ENCODE measurements at places on chromosomes 1 and 21.

DNA sequence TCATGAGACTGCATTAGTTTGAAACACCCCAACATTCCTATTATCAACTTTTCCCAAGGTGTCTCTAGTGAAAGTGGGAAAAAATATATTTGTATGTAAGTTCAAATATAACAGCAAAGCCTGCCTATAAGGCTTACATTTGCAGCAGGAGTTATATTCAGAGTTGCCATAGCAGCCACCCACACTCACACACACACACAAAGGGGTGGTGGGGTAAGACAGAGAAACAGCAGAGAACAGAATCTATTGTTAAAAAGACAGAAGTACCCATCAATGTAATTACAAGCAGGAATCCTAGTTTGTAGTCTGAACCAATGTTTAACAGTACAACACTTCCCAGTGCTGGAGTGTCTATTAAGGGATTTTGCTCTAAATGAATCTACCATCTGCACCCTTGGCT, 55.0 kb downstream of the PLPPR5 start:
- no peak for DNase-seq

- DNase-seq = no peak
These were observed 22.0 kb downstream of the SELL start for GRCh38 chr1:169689395-169689794.

GRCh38 chr1:61459345-61459744, 265.6 kb downstream of the TM2D1 start:
- DNase-seq = no peak

DNA sequence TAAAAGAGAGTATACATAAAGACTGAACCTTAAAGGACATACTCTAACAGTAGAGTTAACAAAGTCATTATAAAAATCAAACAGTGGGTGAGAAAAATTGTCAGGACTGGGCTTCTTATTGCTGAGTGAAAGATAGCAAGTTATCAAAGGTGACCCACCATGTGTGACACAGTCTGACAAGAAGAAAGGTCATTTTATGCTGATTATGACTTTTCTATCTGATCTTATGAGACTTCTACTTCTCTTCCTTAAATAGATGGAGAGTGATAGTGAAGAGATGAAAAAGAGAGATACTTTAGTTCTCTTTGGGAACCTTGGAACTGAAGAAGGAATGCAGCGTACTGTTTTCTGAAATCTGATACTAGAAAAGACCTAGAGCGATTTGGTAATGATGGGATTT, 2157.1 kb downstream of the NCAM2 start:
- no peak for DNase-seq

- DNase-seq = no peak
These were observed 39.9 kb upstream of the NFASC start for GRCh38 chr1:204830747-204831146.

DNA sequence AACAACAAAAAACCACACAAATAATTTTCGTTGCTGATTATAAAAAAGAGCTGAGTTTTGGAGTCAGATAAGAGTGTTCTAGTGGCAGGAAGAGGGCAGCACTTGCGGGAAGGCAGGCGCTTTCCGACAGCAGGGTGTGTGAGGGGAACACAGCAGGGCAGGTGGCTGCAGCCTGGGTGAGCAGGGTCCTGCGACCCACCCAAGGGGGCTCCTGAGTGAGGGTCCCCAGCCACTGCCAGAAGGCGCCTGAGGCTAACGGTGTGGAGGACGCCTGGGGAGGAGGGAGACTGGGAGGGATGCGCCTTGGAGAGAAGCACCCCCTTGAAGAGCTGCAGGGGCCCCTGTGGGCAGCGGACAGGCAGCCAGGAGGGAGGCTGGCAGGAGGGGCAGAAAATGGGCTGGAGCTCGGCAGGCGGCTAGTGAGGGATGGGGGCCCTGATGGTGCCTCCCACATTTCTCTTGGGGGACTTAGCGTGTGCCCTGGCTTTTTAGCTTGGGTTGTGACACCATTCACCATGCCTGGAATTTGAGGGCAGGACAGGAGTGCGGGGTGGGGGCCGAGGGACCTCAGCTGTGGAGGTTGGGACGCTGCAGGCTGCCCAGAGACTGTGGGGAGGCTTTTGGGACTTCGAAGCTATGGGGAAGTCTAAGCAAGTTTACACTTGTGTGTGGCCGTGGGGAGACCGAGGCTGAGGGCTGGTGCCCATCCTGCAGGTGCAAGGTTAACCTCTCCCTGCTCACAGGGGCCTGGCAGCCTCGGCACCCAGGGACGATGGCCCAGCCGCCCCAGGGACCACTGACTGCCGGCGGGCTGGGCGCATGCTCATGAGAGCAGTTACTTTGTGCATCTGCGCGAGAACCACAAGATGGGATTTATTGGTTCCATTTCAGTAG, 111.4 kb downstream of the SIK1 start:
- no peak for DNase-seq

GRCh38 chr21:32861866-32862265, 90.3 kb upstream of the PAXBP1 start:
- no peak for DNase-seq

DNA sequence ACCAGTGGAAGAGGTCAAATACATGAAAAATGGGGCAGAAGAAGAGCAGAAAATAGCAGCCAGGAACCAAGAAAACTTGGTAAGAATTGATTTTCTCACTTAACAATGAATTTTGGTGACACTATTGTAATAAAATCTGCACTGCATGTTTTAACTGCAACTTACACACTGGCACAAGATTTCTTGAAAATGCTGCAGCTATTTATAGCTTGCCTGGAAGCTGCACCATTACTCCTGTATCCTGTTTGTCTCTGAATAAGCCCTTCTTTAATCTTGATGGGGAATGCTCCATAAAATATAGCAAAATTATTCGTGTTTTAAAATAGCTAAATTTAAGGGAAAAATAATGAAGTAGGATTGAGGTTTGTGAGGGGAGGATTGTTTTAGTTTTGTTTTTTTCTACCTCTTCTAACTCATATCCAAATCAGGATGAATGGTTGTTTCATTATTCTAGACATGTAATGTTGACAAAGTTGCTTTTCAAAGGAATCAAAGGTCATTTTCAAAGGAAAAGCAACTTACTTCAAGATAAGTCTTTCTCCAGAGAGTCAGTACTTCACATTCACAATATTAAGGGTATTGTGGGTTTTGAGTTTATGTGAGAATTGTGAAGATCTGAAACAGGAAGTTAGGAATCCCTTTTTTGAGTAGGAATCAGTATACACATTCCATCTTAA, 120.9 kb downstream of the C1orf21 start:
- DNase-seq = no peak

DNA sequence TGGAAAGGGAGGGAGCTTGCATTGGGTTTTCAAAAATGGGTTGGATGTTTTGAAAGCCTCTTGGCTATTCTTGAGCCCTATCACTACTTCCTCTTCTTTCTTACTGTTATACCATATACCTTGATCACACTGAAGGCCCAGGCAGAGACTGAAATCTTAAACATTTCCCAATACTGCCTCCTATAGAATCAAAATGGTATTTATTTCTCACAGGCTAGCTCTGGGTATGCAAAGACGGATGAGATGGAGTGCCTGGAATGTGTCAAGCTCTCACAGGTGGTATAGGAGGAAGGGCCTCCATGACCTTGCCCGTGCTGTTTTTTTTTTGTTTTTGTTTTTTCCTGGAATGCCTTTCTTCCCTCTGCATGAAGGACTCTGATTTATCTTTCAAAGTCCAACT, 268.4 kb upstream of the USP24 start:
- DNase-seq = no peak

DNA sequence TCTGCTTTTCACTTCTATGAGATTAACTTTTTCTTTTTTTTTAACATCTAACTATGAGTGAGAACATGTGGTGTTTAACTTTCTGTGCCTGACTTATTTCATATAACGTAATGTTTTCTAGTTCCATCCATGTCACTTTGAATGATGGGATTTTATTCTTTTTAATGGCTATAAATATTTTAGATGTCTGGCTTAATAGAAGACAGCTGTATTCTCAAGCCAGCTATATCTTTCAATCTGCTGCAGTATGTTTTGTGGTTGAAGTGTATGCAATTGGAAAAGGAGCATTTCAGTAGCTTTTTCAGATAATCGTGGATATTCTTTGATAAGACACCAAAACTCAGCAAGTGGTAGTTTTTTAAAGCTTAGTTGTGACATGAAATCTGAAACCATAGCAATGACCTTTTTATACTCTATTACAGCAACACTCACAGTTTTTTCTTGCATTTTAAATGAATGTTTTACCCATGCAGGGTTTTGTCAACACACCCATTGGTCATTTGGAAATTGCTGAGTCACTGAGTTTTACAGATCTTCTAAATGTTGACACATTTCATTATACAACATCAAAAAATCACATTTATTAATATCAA, 5.7 kb upstream of the SVBP start:
- DNase-seq = no peak

DNA sequence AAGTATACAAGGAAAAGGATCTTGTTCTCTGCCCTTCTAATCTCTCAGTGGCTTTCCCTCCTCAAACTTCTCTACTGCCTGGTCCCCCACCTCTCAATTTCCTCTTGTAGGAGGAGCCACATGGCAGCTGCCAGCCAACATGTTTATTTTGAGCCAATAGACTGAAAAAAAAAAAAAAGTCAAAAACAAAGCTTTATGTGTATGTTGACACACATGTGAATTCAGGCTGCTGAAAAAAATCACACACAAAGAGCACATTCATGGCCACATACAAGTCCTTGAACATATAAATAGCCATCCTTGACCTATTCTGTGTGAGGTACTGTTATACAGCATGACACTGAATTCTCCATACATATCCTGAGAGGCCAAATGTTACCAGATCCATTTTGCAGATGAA, 3.7 kb downstream of the PTPN14 start:
- no peak for DNase-seq

- DNase-seq = no peak
These were observed 23.3 kb downstream of the KIRREL1 start for GRCh38 chr1:158016651-158017335.

- no peak for DNase-seq
These were observed 710 bp downstream of the KLHL20 start for GRCh38 chr1:173715538-173715844.

- DNase-seq = no peak
These were observed 48.1 kb upstream of the ANGPTL1 start for GRCh38 chr1:178918955-178919354.

GRCh38 chr1:79363430-79363829, 356.9 kb upstream of the ADGRL4 start:
- no peak for DNase-seq

DNA sequence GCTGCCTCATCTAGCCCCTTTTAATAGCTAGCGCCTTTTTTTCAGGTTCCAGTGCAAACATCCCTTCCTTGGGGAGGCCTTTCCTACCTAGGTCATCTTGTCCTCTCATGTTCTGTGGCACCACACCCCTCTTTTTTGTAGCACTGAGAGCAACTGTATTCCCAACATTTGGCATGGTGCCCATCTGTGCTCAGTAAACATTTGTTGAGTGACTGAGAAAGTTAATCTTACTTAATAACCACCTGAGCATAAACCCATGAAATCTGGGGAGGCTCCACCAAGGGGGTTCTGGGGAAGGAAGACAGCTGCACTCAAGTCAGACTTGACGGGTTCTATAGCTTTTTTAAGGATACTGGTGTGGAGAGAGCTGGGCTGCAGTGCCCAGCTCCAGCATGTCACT, 90.0 kb downstream of the NOS1AP start:
- no peak for DNase-seq

GRCh38 chr1:158037866-158038359, 44.5 kb downstream of the KIRREL1 start:
- no peak for DNase-seq

GRCh38 chr1:236534151-236534651, 10.4 kb downstream of the LGALS8 start:
- DNase-seq = no peak

DNA sequence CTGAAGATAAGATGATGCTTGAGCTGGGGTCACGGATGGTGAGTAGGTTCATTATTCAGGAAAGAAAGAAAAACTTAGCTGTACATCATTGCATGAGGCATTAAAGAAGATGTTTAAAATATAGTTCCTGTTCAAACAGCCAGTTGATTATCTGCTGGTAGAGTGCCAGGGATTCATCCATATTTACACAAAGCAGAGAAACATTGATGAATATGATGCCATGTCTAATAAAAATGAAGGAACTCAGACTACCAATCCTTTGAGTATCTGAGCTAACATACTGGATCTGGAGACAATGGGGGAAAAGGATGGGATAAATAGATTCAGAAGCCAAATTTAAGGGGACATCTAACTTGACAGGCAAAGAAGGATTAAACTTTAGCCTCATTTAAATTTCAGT, 14.6 kb downstream of the TRIM67 start:
- no peak for DNase-seq

DNA sequence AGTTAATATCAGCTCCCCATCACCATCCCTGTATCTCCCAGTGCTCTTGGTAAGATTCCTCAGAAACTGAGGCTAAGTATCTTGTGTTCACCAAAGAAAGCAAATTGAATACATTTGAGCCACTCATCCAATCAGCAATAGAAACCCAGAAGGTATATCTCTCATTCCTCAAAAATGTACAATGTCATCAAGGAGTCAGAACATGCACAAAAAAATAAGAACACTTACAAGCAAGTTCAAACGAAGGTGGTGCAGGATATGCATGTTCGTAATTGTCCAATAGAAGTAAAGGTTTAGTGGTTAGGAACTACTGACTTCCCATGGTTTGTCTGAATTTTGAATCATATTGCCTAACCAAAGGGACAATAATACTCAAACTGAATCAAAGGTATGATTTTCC, 24.3 kb downstream of the RXRG start:
- no peak for DNase-seq

GRCh38 chr1:2212532-2213491, 15.3 kb upstream of the SKI start:
- no peak for DNase-seq

GRCh38 chr1:232974971-232975370, 24.6 kb downstream of the NTPCR start:
- DNase-seq = no peak

- DNase-seq = no peak
These were observed 60.8 kb upstream of the KRTAP19-8 start for GRCh38 chr21:31099122-31099521.

Measured in germinal center (tissue), 1 donor.